Progenitor cell of endocrine pancreas (in vitro differentiated cells): ENCODE measurements at places on chromosomes 1 and 21. TPM values are rescaled to one million over a fixed set of nuclear protein-coding genes. Genes with fewer than 3 reads are reported as not detected.

Gene LRRC8B
- 22.2 and 23.0 TPM in 2 replicates for total RNA-seq

Gene ATP1A2
- 0.11 TPM in 1 of 2 replicates, not detected in the other for total RNA-seq

Gene SPATA1
- total RNA-seq: 1.9 and 2.5 TPM in 2 replicates

Gene RPTN
- not detected in 2 replicates for total RNA-seq

Gene LINGO4
- not detected in 2 replicates for total RNA-seq

Gene SF3B4
- 67.5 and 72.8 TPM in 2 replicates for total RNA-seq

Gene CCDC30
- 17.3 and 23.6 TPM in 2 replicates for total RNA-seq

Gene CD48
- not detected in 2 replicates for total RNA-seq

Gene MNDA
- not detected in 2 replicates for total RNA-seq

Gene PLPPR4
- 0.31 and 0.47 TPM in 2 replicates for total RNA-seq

Gene PRPF38B
- 54.7 and 59.1 TPM in 2 replicates for total RNA-seq

Gene ATP6V1G3
- total RNA-seq: not detected in 2 replicates

Gene GCSAML
- not detected in 2 replicates for total RNA-seq

Gene LIN28A
- total RNA-seq: 80.2 and 87.8 TPM in 2 replicates

Gene WNT3A
- not detected in 2 replicates for total RNA-seq

Gene LAMC1
- 72.9 and 77.3 TPM in 2 replicates for total RNA-seq

Gene LAPTM5
- total RNA-seq: 0.20 TPM in 1 of 2 replicates, not detected in the other

Gene RIPPLY3
- 17.9 and 18.9 TPM in 2 replicates for total RNA-seq
